ENCODE measurements at places on chromosomes 3 and 15.

DNA sequence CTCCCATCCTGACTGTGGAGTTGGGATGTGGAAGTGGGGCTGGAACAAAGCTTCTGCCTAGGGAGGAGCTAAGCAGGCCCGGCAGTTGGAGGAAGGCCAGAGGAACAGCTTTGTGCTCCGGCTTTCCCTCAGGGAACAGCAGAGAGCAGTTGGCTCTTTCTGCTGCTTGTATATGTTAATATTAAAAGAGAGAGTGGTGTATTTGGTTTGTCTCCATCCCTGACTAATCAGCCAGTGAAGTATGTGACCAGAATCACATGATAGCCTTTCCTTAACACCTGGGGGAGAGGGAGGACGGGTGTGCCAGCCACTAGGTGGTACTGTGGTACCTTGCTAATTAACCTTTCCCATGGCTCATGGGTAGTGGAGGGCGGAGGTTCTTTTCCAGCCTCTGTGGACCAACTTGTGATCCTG is 10.0 kb downstream of the EIF2B5 start:
- no peak for DNase-seq

GRCh38 chr3:12486916-12487315 is 2.6 kb downstream of the TSEN2 start:
- no peak for DNase-seq

DNA sequence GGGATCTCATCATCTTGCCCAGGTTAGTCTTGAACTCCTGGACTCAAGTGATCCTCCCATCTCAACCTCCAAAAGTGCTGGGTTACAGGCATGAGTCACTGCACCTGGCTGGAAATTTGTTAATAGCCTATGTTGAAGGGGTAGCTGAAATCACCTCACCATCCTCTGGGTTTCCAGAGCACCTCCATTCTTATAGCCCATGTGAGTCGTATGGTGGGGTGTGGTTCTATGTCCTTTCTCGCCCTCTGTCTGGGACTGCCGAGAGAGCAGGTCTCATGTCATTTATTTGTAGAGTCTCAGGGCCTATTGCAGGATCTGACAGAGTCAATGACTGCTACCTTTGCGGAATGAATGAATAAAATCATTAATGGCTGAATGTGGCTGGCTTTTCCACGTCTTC is 20.9 kb downstream of the CEMIP start:
- DNase-seq = no peak

DNA sequence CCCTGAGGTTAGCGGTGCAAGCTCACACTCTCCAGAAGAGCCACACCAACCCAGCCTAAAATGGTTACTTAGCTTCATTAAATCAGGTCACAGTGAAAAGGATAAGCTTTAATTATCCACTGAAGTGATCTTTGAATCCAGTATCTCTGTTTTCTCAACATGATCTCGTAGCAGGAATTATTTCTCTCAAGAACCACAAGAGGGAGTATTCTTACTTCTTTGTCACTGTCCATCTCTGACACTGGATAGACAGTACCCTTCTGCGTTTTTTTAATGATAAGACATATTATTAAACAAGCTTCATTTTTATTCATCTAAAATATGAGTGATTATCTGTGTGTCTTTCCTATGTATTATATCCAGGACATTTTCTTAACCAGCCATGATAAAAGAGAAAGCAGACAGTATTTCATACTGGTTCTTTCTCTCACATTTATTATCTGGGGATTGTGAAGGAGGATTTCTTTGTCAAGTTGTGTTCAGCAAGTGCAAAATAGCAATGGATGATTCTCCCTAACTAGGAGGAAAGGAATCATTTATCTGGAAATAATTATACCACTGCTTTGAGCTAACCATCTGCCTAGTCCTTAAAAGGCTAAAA is 105.4 kb upstream of the CCDC54 start:
- no peak for DNase-seq

DNA sequence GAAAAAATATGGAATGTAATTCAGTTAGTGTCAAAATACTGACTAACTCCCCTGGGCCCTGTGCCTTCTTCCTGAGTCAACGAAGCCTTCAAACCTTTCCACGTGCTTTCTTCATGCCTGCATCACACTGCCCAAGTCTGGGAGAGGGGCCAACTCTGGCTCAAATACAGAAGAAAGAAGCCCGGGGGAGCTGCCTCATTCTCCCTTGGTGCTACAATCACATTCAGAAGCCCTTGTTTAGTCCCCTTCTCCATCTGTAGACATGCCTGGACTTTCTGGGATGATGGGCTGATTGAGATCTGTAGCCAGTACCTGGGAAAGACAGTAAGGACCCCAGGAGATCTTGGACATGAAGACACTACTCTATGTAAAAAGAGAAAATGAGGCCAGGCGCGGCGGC is 77.8 kb upstream of the GSK3B start:
- DNase-seq = no peak

DNA sequence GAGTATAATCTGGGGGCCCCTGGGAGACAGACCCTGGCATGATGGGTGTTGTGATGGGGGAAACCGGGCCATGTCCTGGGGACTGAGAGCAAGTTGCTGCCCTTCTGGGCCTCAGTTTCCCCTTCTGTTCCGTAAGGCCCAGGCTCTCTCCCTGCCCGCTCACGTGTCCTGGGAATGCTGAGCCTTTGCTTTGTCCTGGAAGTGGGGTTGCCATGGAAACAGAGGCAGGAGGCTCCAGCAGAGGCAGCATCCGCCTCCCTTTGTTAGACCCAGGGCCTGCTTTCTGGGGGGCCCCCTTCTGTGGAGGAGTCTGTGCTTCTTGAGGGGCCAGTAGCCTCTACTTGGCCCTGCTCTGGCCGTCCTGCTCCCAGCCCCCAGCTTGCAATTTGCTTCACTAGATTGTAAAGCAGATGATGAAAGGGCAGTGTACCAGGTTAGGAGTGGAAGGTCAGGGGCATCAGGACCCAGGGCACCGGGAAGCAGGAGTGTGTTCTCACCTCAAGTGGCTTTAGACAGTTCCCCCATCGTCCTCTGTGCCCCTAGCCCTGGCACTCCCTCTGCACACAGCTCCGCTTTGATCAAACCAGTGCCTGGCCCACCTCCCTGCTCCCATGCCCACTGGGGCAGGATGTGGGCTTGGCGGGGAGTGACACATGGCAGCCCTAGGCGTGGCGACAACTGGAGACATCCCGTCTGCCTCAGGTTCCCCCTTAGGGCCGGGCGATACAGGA is 105.6 kb downstream of the FBLN2 start:
- DNase-seq = no peak

DNA sequence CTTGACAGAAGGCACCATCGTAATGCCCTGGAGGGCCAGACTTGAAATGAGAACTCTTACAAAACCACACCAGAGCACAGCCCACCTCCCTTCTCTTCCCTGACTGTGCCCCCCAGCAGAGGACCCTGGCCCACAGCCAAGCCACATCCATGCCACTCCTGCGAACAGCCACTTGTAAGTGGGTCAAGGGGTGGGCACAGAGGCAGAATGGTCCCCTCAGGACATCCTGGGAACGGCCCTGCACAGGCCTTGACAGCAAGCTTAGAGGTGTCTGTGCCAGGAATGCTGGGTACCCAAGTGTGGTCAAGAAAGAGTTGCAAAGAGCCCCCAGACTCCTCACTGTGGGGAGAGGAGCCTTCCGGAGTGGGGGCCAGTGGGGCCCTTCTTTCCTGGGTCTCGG is 33.3 kb downstream of the HCN4 start:
- no peak for DNase-seq

GRCh38 chr3:46845397-46845859 is 17.8 kb downstream of the MYL3 start:
- DNase-seq = no peak

- DNase-seq = no peak
Observed at GRCh38 chr3:54950391-54951003, 22.6 kb upstream of the LRTM1 start.

- no peak for DNase-seq
Observed at GRCh38 chr3:143236226-143236964, 116.8 kb downstream of the CHST2 start.

- no peak for DNase-seq
Observed at GRCh38 chr3:101814835-101815234, 34.5 kb upstream of the NFKBIZ start.

GRCh38 chr3:3666664-3667063 is 132.6 kb upstream of the LRRN1 start:
- no peak for DNase-seq

- no peak for DNase-seq
Observed at GRCh38 chr15:39530480-39531342, 50.2 kb upstream of the THBS1 start.

DNA sequence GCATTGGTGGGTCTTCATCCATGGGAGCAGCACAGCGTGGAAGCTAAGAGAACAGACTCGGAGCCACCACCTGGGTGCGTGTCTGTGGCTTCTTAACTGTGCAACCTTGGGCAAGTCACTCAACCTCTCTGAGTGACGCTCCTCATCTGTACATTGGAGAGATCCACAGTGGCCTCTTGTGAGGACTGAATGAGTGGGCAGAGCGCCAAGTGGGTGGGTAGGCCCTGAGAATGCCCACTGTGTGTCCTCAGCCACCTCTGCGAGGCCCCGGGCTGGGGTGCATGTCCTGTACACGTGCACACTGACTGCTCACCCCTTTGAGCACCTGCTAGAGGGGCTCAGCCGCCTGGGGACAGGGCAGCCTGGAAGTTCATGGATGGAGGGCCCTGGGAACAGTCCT is 99.6 kb upstream of the PRR23E start:
- DNase-seq = no peak

- DNase-seq = peak; percentile 19
Observed at GRCh38 chr3:57556459-57557084, 498 bp downstream of the PDE12 start.

- DNase-seq = no peak
Observed at GRCh38 chr3:177370246-177370822, 173.1 kb upstream of the TBL1XR1 start.

GRCh38 chr15:67174864-67175573 is 79.4 kb downstream of the AAGAB start:
- DNase-seq = no peak

- DNase-seq = no peak
Observed at GRCh38 chr3:62248734-62249483, 124.4 kb downstream of the FEZF2 start.

DNA sequence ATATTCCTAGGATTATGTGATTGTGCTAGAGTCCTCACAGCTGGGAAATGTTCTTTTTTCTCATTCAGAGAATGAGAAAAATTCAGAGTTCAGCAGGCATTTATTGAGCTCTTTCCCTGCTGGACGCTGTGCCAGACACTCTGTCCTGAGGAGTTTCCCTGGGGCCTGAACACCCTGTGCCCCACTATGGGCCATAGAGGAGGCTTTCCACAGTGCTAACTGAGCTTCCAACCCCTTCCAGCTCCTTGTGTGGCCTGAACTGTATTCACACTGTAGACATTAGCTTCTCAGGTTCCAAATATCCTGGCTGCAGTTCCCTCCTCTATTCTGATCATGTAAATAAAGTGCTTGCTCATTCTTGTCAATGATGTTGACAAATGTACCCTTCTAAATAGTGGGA is 10.0 kb downstream of the ABHD2 start:
- no peak for DNase-seq

- no peak for DNase-seq
Observed at GRCh38 chr3:12536423-12536822, 8.9 kb downstream of the MKRN2OS start.

DNA sequence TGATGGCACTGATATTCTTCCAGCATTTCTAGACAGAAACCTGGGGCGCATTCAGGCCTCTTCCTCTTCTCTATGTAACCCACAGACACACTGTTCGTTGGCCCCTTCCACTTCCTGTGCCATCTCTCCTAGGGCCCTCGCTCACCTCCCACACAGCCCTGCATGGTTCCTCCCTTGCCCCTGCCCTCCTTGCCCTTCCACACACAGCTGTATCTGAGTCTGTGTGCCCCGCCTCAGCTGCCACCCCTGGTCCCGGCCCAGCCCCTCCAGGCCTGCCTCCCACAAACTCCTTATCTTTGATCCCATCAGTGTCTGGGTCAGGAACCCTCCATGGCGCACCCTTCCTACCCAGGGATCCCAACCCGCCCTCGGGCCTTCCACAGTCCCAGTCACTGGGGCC is 37.9 kb downstream of the RAB6B start:
- no peak for DNase-seq

DNA sequence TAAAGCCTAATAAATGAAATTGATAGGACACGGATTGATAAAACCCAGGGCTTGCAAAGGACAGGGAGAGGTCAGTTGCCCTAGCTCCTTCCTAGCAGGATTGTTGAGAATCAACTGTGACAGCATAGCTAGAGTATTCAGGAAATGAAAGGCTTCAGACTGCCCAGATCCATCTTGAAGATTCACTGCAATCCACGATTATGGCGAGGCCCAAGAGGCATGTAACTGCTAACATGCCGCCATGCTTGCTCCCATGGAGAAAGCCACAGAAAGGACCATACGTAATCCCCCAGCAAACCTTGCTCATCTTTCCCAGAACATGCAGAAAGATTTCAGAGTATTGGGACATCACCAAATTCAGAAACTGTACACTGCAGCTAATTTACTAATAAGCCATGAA is 41.3 kb downstream of the MYH15 start:
- DNase-seq = no peak

- no peak for DNase-seq
Observed at GRCh38 chr15:92663250-92663951, 7.8 kb upstream of the FAM174B start.

GRCh38 chr3:62178032-62178431 is 195.3 kb downstream of the FEZF2 start:
- no peak for DNase-seq

DNA sequence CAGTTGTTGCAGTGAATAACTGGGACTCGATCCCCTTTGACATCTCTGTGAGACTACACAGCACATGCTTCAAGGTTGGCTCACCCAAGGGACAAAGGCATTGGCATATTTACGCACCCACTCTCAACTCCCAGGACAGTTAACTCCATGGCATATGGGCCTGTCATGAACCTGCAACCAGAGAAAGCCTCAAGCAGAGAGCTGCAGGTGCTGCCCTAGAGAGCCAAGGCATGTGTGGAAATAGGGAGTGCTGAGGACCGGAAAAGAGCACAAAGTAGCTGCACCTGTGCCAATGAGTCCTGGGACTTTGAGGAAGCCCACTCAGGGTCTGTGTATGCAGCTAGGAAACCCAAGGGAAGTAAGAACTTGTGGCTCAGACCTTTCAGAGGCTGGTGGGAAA is 32.9 kb upstream of the SLC24A5 start:
- no peak for DNase-seq

DNA sequence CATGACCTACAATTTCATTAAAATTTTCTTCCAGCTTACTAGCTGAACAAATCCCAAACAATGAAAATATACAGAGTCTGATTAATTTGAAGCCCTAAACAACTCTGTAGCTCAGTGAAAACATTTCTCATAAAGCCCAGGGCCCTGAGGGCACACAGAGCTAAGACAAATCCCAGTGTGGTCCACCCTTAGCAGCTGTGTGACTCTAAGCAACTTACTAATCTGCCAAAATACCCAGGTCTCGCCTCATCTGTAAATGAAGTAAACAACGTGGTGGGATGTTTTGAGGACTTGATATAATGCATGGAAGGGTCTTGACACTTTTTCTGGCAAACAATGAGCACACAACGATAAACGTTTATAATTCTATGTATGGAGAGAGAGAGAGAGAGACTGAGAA is 158.4 kb downstream of the FHIT start:
- DNase-seq = no peak

- DNase-seq = no peak
Observed at GRCh38 chr15:35206060-35206675, 121.1 kb upstream of the NANOGP8 start.

- no peak for DNase-seq
Observed at GRCh38 chr3:88101142-88101541, 42.1 kb downstream of the ZNF654 start.

All from T-helper 22 cell (primary cell).